CD4-positive, alpha-beta T cell treated with Interleukin-12 subunit alpha and Interleukin-12 subunit beta, for 1 hour (primary cell): ENCODE measurements at places on chromosomes 2 and 18.

DNA sequence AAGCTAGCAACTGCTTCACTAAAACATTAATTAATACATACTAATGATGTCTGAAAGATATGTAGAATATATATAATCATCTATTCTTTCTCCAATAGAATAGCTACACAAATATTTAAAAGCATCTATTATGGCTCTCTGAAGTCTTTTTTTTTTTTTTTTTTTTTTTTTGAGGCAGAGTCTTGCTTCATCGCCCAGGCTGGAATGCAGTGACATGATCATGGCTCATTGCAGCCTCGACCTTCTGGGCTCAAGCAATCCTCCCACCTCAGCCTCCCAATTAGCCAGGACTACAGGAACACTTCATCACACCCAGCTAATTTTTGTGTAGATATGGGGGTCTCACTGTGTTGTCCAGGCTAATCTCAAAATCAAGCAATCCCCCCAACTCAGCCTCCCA, 120.4 kb upstream of the KYNU start:
- no peak for DNase-seq

DNA sequence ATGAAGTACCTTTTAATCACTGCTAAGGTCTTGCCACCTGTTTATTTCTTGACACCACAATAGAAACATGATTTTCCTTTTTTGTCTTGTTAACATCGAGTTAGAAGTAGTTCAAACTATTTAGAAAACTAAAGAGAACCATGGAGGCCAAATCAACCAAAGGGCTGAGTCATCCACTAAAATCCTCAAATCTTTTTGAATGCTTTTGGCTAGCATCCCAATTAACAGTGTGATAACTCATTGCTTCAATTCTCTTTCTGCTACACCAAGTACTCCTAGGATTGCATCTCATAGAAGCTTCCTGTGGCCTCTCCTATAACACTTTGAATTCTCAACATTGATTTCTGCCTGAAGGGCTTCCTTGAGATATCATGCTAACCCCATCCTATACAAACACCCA, 159.9 kb upstream of the MMADHC start:
- DNase-seq = no peak

GRCh38 chr18:79506191-79507075, 110.7 kb downstream of the NFATC1 start:
- DNase-seq = no peak

- DNase-seq = no peak
Observed at GRCh38 chr18:13035249-13035914, 44.2 kb downstream of the CEP192 start.

- DNase-seq = no peak
Observed at GRCh38 chr2:231359948-231360347, 35.6 kb upstream of the B3GNT7 start.

- DNase-seq = no peak
Observed at GRCh38 chr18:46628206-46628605, 28.8 kb downstream of the LOXHD1 start.
